ENCODE measurements at places on chromosomes 7 and 10. TPM values are rescaled to one million over a fixed set of nuclear protein-coding genes. Genes with fewer than 3 reads are reported as not detected.

- H3K27ac ChIP-seq: peak overlapping the region; percentile 90
- H3K4me1 ChIP-seq: peaks cover 47% of the 10 kb centered on the region
- peak; percentile 30 for DNase-seq
These were observed 600 bp upstream of the DBNL start for GRCh38 chr7:44043902-44044301.

DNA sequence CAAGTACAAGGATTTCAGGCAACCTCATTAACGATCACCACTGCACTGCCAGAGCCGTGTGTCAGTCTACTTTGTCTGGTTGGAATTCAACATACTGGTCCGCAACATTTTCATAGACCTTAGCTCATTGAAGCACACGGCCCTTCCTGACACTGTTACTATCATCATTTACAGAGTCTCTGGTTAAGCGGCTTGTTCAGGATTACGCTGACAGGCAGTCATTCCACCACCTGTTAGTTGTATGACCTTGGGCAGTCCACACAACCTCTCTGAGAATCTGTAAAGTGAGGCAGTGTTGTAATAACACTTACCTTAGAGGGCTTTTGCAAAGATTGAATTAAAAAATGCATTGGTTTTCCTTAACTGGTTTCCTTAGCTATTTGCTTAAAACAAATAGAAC is 112.6 kb downstream of the AOAH start:
- DNase-seq: no peak
- H3K27ac ChIP-seq: no peak overlapping the region
- peaks cover 9% of the 10 kb centered on the region for H3K36me3 ChIP-seq
- H3K27me3 ChIP-seq: no peaks in the 10 kb centered on the region

GRCh38 chr7:120856621-120857352 is 1.2 kb downstream of the TSPAN12 start:
- peak overlapping the region; percentile 61 for H3K4me3 ChIP-seq
- peaks cover 48% of the 10 kb centered on the region for H3K27me3 ChIP-seq
- H3K36me3 ChIP-seq: no peaks in the 10 kb centered on the region
- H3K27ac ChIP-seq: no peak overlapping the region
- H3K4me1 ChIP-seq: peaks cover 9% of the 10 kb centered on the region

GRCh38 chr7:26815426-26815825 is 49.0 kb downstream of the SKAP2 start:
- H3K4me3 ChIP-seq: no peak overlapping the region
- H3K27ac ChIP-seq: no peak overlapping the region
- H3K27me3 ChIP-seq: peaks cover 6% of the 10 kb centered on the region
- no peak for DNase-seq

DNA sequence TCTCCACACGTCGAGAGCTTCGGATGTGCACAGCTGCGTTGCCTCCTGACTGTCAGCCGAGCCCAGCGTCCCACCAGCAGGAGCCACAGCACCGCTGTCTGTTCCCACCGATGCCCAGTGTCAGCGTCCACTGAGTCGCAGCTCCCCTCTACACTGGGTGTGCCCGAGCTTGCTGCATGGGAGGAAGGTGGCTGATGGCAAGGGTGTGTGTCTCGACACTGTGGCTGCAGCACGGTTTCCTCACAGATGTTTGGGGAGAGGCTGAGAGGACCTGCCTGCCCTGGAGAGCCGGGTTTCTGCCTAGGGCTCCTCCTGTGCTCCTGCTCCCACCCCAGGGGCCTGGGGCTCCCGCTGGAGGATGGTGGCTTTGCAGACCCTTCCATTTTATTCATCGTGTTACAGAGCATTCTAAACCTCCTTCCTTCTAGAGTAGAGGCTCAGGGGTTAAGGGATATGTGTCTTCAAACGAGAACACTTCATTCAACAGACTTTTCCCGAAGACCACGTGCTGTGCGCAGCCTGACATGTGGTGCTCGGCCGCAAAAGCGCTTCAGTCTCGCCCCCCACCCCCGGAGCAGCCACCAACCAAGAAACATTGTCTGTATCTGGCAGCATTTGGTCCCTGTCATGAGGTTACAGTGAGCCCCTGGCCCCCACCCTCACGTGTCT is 384.8 kb downstream of the DNAJB6 start:
- no peaks in the 10 kb centered on the region for H3K36me3 ChIP-seq
- H3K4me1 ChIP-seq: no peaks in the 10 kb centered on the region
- H3K27me3 ChIP-seq: no peaks in the 10 kb centered on the region
- H3K27ac ChIP-seq: no peak overlapping the region
- DNase-seq: no peak

DNA sequence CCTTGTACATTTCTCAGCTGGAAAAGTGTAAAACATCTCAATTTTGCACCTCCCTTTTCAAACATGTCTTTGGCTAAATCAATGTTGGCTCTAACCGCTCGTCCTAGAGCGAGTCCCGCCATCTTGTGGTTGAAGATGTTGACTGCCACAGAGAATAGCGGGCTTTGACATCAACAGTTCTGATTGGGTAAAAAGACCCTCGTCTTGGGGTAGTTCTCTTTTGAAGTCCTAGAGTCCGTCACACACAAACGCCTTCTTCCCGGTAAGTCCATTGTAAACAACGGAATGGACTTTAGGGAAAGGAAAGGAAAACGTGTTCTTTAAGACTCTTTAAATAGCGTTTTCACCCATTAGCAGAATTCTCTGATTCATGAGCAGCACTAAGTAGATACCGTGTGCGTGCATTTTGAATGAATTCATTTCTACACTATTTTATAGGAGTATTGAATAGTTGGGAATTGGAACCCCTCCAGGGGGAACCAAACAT is 452 bp upstream of the RPP30 start:
- peaks cover 28% of the 10 kb centered on the region for H3K27me3 ChIP-seq
- H3K27ac ChIP-seq: peak overlapping the region; percentile 88
- peaks cover 32% of the 10 kb centered on the region for H3K4me1 ChIP-seq
- DNase-seq: peak; percentile 60
- peaks cover 4% of the 10 kb centered on the region for H3K36me3 ChIP-seq
- peak overlapping the region; percentile 89 for H3K4me3 ChIP-seq

GRCh38 chr7:84258628-84259027 is 64.0 kb upstream of the SEMA3A start:
- no peaks in the 10 kb centered on the region for H3K4me1 ChIP-seq
- H3K4me3 ChIP-seq: no peak overlapping the region
- no peaks in the 10 kb centered on the region for H3K36me3 ChIP-seq

ACTR1A gene
- 72.7 TPM for total RNA-seq

EN2 gene
- total RNA-seq: not detected

KCP gene
- 0.21 TPM for total RNA-seq

DNA sequence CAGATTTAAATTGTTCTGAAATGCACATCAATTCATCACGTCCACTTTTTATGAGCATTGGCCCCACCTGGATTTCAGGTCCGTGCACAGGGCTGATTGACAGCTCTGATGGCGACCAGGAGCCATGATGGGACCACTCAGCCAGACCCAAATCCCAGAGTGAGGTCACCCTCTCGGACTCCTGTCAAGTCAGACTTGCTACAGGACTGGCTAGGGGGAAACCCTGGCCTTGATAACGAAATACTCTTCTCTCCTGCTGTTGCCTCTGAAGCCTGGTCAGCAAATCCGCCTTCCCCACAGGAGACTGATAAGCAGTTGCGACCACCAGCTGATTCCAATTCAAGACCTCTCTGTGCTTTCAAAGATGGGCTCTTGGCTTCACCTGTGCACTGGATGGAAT is 76.4 kb downstream of the CARD11 start:
- H3K27ac ChIP-seq: no peak overlapping the region
- no peak overlapping the region for H3K4me3 ChIP-seq
- peaks cover 20% of the 10 kb centered on the region for H3K4me1 ChIP-seq
- H3K27me3 ChIP-seq: no peaks in the 10 kb centered on the region

DNA sequence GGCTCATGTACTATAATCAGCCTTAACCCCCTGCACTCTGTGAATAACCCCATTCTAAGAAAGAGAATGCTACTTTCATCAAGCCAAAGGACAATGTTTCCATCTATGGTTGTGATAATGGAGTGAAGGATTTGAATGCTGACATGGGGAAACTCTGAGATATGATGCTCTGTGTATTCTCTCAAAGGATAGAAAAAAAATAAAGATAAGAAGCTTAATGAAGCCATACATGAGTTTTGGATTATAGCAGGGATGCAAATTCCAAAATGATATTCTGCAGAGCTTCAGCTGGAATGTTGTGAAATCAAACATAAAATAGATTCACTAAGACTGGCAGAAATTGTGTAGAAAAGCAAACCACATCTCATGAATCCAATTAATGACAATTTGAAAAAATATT is 1074.1 kb downstream of the XPNPEP1 start:
- no peaks in the 10 kb centered on the region for H3K4me1 ChIP-seq
- no peaks in the 10 kb centered on the region for H3K36me3 ChIP-seq
- DNase-seq: no peak
- no peaks in the 10 kb centered on the region for H3K27me3 ChIP-seq
- no peak overlapping the region for H3K4me3 ChIP-seq

SPDYE16 gene
- 0.18 TPM for total RNA-seq

CTTNBP2 gene
- total RNA-seq: not detected

- no peaks in the 10 kb centered on the region for H3K4me1 ChIP-seq
- H3K4me3 ChIP-seq: no peak overlapping the region
- DNase-seq: no peak
- H3K27me3 ChIP-seq: no peaks in the 10 kb centered on the region
These were observed 209.7 kb downstream of the TEX36 start for GRCh38 chr10:125473143-125473793.

ACBD7 gene
- 4.4 TPM for total RNA-seq

DNA sequence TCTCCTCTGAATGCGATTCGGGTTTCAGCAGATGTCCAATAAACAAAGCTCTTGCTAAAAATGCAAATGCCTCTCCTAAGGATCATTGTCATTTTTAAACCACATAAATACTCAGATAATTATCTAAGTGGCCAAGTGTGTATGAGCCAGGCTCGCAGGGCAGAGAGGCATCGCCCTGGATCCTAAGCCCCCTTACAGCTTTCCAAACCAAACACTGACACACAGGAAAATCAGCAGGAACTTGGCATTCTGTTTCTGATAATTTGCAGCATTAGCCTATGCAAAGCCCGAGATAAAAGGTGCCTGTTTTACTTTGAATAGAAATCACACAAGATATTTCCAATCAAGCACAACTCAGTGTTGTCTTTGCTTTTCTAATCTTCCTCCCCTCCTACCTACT is 134.4 kb downstream of the ABCA13 start:
- no peaks in the 10 kb centered on the region for H3K36me3 ChIP-seq
- H3K4me1 ChIP-seq: no peaks in the 10 kb centered on the region
- no peaks in the 10 kb centered on the region for H3K27me3 ChIP-seq
- DNase-seq: no peak
- H3K27ac ChIP-seq: no peak overlapping the region

- H3K27ac ChIP-seq: no peak overlapping the region
- H3K4me3 ChIP-seq: no peak overlapping the region
- no peaks in the 10 kb centered on the region for H3K27me3 ChIP-seq
- H3K4me1 ChIP-seq: no peaks in the 10 kb centered on the region
- no peak for DNase-seq
These were observed 76.0 kb downstream of the ITGB1 start for GRCh38 chr10:32882076-32882475.

SH3PXD2A gene
- total RNA-seq: 8.5 TPM

DNA sequence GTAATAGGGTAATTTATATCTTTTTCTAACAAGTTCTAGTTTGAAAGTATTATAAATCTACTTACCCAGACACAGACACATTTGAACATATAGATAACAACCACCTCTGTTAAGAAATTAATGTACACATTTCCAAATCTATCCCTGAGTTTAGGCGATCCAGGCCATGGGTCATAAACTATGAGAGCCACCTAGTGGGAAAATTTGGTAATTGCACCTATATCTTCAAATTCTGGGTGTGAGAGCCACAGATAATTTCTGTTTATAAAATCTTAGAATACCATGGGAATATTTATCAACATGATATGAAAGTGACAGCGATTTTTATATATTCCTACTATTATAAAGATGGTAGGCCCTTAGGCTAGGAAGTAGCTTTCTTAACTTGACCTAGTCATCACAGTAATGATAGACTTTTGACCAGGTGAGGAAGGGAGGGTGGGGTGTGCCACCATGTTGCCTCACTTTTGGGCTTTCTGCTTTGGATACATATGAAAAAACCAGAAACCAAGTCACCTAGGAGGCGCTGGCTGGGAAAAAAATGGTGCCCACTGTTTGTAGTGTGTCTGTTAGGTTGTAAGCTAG is 8.0 kb upstream of the EPHA1 start:
- no peaks in the 10 kb centered on the region for H3K36me3 ChIP-seq
- H3K27me3 ChIP-seq: no peaks in the 10 kb centered on the region
- no peak for DNase-seq
- H3K4me3 ChIP-seq: no peak overlapping the region
- no peaks in the 10 kb centered on the region for H3K4me1 ChIP-seq

- H3K36me3 ChIP-seq: no peaks in the 10 kb centered on the region
- no peak overlapping the region for H3K4me3 ChIP-seq
- no peaks in the 10 kb centered on the region for H3K4me1 ChIP-seq
- no peaks in the 10 kb centered on the region for H3K27me3 ChIP-seq
- H3K27ac ChIP-seq: no peak overlapping the region
These were observed 34.5 kb downstream of the PPIF start for GRCh38 chr10:79381804-79382221.

SLC16A9 gene
- 0.10 TPM for total RNA-seq

- DNase-seq: no peak
- peak overlapping the region; percentile 99 for H3K27ac ChIP-seq
- peak overlapping the region; percentile 87 for H3K4me3 ChIP-seq
- H3K4me1 ChIP-seq: peaks cover 59% of the 10 kb centered on the region
These were observed 478 bp upstream of the ZNF22 start for GRCh38 chr10:45000138-45000751.

GRCh38 chr10:93485690-93486089 is 3.6 kb upstream of the MYOF start:
- peaks cover 11% of the 10 kb centered on the region for H3K4me1 ChIP-seq
- H3K36me3 ChIP-seq: no peaks in the 10 kb centered on the region
- H3K27me3 ChIP-seq: peaks cover 31% of the 10 kb centered on the region
- no peak overlapping the region for H3K27ac ChIP-seq
- no peak for DNase-seq

GRCh38 chr7:156496363-156496769 is 144.2 kb upstream of the RNF32 start:
- no peaks in the 10 kb centered on the region for H3K4me1 ChIP-seq
- H3K27ac ChIP-seq: no peak overlapping the region
- no peak for DNase-seq

- H3K36me3 ChIP-seq: peaks cover 35% of the 10 kb centered on the region
- no peaks in the 10 kb centered on the region for H3K27me3 ChIP-seq
- no peak for DNase-seq
These were observed 90.1 kb downstream of the CYP51A1 start for GRCh38 chr7:92044148-92044547.

GRCh38 chr10:71052076-71052660 is 160.2 kb upstream of the UNC5B start:
- no peaks in the 10 kb centered on the region for H3K4me1 ChIP-seq
- H3K4me3 ChIP-seq: no peak overlapping the region
- H3K27me3 ChIP-seq: peaks cover 4% of the 10 kb centered on the region
- no peak for DNase-seq
- H3K27ac ChIP-seq: no peak overlapping the region

ATP5MK gene
- total RNA-seq: 360 TPM

All from activated CD8-positive, alpha-beta T cell treated with anti-CD3 and anti-CD28 coated beads, Interleukin-2, amount 10 ng/mL, durations not matched to agents 7 days and 5 days (primary cell).